ENCODE measurements at places on chromosomes 4 and X. TPM values are rescaled to one million over a fixed set of nuclear protein-coding genes. Genes with fewer than 3 reads are reported as not detected.

DNA sequence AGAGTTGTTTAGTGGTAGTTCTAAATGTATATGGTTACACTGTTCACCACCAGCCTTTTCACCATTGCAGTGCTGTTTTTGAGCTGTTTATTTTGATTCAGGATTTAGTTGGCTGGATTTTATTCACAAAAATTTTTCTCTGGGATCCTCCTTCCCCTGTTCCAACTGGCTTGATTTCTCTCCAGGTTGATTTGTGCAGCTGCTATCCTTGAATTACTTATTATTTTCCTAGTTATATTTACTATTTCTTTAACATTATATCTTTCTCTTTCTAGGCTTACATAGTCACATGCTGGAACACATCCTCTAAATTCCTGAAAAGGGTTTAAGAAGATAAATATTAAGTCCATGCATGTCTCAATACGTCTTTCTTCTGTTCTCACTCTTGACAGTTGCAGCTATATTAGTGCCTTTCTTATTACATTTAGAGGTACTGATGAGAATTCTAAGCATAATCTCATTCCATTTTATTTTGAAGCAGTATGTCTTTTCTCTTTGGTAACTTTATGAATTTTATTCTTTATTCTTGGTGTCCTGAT is 82.2 kb downstream of the SUPT20HL2 start:
- no peak for DNase-seq

Gene SPANXC
- not detected for polyA plus RNA-seq

Gene MAGEB2
- not detected for polyA plus RNA-seq

DNA sequence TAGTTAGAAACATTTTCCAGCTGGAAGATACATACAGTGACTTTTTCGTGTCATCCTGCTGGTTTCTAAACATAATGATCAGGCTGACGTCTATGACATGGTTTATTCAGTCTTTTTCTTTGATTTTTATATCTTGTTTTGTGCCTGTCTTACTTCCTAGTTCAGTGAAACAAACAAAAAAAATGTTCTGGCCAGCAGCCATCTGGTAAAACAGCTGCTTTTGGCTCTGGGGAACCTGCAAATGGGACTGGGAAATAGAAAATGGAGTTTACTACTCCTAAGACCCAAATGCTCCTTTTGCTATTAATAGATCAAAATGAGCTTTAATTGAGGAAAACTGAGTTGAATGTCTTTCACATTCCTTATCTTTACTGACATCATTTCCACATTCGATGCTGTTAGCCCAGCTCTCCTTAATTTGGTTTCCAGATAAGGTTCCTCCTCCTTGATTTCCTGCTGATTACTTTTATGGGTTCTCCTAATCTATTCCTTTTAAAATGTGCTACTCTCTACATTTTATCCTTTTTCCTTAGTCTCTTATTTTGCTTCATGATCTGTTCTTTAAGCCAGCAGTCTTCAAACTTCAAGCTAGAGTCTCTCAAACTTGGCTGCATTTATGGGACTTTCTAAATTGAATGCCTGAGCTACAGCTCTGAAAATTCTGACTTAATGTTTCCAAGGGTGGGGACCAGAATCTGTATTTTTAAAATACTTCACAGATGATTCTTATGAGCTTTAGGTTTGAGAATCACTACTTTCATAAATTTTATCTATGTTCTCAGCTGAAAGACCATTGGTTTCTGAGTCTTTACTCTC is 499.5 kb downstream of the ANKRD50 start:
- DNase-seq = no peak

Gene F8A2
- polyA plus RNA-seq = not detected

Gene RS1
- 0.14 TPM for polyA plus RNA-seq

Gene FGA
- polyA plus RNA-seq = not detected

Gene REPS2
- 20.3 TPM for polyA plus RNA-seq

DNA sequence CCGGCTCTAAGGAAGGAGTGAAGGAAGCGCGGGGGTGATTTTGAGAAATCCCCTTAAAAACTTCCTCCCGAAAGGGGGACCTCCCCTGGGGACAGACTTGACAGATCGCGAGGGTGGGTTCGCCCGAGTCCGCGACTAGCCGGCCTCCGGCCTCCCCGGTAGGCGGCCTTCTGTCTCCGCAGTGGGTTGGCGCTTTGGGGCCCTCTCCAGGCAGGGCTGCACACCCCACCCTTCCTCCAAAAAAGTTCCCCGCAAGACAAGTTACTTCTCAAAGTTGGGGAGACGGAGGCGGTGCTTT is 24.8 kb downstream of the HOPX start:
- DNase-seq = no peak

DNA sequence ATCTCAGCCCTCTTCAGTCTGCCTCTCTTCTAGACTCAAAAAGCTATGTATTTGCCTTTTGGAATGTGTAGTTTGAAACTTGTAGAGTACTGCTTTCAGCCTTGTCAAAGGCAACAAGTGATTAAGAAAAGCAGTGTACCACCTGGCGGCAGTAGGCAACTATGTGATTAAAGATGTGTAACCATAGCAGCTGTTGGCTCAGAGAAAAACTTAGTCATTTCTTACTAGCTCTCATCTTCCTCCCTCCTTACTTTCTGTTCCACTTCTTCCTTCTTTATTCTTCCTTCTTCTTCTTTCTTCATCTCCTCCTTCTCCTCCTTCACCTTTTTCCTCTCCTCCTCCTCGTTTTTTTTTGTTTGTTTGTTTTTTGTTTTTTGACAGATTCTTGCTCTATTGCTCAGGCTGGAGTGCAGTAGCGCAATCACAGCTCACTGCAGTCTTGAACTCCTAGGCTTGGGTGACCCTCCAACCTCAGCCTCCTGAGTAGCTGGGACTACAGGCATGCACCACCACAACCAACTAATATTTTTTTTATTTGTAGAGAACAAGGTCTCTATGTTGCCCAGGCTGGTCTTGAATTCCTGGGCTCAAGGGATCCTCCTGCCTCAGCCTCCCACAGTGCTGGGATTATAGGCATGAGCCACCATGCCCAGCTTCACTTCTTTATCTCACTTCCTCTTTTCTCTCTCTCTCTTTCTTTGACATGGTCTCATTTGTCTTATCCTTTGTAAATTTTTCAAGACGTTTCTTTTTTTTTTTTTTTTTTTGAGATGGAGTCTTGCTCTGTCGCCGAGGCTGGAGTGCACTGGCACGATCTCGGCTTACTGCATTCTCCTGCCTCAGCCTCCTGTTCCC is 32.6 kb downstream of the ABHD18 start:
- DNase-seq = no peak

Gene NUDT10
- 14.5 TPM for polyA plus RNA-seq

DNA sequence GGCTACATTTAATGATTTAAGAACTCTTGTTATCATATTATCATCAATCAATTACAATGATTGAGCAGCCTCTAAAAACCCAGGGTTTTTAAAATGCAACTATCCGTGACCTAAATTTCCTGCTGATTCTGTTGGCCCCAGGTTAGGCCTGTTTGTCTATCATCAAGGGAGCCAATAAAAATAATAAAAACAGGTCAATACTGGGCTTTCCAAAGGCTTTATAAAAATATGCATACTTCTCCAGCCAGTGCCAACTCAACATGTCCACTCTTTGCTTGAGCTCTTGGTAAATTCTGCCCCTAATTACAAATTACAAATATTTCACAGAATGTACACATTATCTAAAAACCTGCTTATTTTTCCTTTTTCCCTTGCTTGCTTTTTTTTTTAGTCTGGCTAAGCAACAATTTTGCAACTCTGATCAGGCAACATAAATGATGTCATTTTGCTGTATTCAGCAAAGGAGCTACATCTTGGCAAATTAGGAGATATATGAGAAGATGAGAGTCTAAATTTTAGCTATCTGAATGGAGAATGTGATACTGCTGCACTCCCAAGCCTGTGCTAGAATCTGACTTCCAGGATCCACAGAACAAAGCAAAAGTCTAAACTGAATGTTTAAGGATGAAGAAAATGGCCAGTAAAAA is 204.0 kb downstream of the SCFD2 start:
- DNase-seq = no peak

Gene TMPRSS11B
- 0.14 TPM for polyA plus RNA-seq

- no peak for DNase-seq
These were observed 45.1 kb downstream of the PRPS1 start for GRCh38 chrX:107673431-107673830.

GRCh38 chrX:19627081-19627480 is 111.8 kb upstream of the MAP3K15 start:
- DNase-seq = no peak

Gene UBE2K
- 103 TPM for polyA plus RNA-seq

DNA sequence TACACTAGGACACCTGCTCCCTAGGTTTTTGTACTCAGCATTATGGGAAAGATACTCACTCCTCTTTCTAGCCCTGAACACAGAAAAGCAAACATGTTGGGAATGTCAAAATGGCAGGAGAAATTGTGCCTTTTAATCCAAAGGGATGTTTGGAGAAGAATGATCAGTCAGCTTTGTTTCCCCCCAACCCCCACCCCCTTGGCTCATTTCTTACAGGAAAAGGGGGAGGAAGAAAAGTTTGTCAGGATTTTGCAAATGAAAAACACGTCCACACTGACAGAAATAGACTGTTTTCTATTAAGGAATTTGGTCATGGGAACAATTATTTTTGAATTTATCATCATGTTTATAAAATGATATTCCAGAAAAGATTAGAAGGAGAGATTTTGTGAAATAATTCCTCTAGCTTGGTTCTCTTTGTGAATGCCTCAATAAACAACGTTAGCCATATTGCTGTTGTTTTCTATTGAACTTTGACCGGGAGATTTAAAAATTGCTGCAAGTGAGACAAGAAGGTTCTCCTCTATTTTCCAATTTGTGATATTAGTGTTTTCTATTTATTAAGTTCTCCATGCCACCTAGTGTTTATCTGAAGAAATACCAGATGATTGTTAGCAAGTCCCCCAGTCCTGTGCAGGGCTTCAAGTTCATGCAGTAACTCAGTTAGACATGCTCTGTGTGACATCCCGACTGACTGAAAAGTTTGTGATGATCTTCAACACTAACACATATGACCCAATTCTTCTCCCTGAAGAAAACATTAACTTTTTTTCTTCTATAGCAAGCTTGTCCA is 31.3 kb upstream of the TFDP3 start:
- DNase-seq = no peak

Gene ZDHHC15
- polyA plus RNA-seq = 6.2 TPM

GRCh38 chr4:140793291-140793690 is 37.1 kb upstream of the TBC1D9 start:
- no peak for DNase-seq

Gene SLC7A11
- 2.0 TPM for polyA plus RNA-seq

GRCh38 chr4:140904904-140905303 is 148.7 kb upstream of the TBC1D9 start:
- DNase-seq = no peak

GRCh38 chr4:33072298-33073089 is 2352.3 kb downstream of the PCDH7 start:
- DNase-seq = no peak

DNA sequence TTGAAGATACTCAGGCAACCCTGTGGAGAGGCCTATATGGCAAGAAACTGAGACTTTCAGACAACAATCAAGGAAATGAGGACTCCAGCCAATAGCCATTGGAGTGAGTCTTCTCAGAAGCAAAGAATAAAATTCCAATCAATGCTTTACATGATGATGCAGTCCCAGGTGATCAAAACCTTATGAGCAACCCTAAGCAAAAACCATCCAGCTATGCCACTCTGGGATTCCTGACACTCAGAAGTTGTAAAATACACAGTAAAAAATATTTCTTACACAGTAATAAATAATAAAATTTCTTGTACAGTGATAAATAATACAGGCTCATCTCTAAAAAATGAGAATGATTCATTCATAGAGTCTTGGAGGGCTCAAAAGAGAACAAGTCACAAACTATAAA is 150.6 kb downstream of the IL15 start:
- DNase-seq = no peak

DNA sequence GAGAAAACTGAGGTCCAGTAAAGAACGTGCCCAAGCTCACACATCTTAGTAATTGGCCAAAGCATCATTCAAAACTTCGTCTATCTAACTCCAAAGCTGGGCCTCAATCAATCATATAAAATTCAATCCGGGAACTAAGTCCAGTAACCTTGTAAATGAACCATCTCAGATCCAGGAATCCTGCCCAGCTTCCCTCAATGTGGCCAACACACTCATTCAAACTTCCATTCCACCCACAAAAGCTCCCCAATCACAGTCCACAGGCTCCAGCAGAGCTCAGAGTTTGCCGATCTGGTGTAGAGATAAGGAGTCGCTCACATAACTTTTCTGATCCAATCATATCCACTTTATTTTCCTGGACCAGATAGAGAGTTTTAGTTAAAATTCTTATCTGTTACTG is 144.8 kb downstream of the SPATA18 start:
- DNase-seq = no peak

DNA sequence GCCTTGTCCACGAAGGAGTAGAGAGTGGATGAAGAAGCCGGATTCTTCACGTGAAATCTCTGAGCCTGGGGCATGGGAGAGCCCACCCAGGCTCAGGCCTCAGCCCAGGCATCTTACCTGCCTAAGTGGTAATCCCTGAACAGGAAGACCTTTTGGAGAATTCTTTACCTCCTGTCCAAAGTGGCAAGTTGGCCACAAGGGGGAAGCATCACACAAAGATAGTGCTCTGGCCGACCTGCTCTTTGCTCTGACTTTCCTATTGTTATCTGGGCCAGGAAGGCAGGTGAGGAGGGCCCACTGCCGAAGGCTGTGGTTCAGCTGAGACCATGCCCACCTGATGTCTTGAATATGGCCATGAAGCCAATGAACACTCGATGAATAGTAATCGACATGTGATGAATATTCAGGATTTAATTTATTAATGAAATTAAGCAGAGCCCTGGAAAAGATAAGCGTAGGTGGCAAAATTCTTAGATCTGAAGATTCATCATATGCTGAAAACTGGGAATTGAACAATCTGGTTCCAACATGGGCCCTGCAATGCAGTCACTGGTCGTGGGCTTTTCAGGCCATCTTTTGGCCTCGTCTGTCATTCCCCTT is 93.8 kb downstream of the PDGFRA start:
- DNase-seq = peak; percentile 74

- no peak for DNase-seq
These were observed 659.3 kb upstream of the SLIT2 start for GRCh38 chr4:19592391-19592790.

- no peak for DNase-seq
These were observed 156.7 kb upstream of the FAM241A start for GRCh38 chr4:111988514-111988913.

Gene NDST3
- 5.2 TPM for polyA plus RNA-seq

Gene CT45A10
- polyA plus RNA-seq = not detected

Gene FAM47E
- 9.2 TPM for polyA plus RNA-seq
